ENCODE measurements at places on chromosomes 5 and 9.

DNA sequence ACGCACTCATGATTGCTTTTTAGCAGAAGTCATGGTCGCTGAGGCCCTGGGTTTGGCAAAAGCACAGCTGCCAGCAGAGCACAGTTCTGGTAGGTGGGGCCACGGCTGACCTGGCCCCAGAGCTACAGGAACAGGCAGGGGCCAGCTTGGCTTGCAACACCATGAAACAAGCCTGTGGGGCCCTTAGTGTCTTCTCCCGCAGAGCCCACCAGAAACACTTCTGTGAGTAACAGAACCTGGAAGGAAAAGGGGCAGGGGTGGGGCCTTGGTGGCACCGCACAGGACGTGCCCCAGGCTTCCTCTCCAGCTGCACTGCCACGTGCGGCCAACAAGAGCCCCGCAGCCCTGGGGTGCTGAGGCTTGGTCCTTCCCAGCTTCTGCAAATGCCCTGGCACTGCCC is 4.8 kb downstream of the ASB6 start:
- no peak for DNase-seq

- peak; percentile 61 for DNase-seq
Measured at GRCh38 chr9:133371261-133371711, 4.6 kb downstream of the SURF4 start.

- DNase-seq, result no peak
Measured at GRCh38 chr9:3028535-3028934, 184.6 kb upstream of the PUM3 start.

GRCh38 chr5:109373932-109374331 is 35.8 kb downstream of the PJA2 start:
- no peak for DNase-seq

DNA sequence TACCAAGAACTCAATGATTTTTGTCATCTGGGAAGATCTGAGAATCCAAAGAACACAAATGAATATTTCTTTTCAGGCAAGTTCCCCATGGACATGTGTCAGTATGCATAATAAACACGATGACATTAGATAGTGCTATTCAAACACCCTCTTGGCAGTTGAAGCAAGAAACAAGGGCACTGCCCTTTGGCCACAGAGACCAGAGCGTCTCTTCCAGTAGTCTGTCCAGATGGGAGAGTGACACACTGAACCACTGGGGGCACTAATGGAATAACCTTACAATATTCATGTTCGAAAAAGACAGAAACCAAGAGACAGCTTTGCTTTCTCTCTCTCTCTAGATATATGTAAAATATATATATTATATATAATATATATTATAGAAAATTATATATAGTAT is 301.9 kb downstream of the CTNND2 start:
- DNase-seq, result no peak

DNA sequence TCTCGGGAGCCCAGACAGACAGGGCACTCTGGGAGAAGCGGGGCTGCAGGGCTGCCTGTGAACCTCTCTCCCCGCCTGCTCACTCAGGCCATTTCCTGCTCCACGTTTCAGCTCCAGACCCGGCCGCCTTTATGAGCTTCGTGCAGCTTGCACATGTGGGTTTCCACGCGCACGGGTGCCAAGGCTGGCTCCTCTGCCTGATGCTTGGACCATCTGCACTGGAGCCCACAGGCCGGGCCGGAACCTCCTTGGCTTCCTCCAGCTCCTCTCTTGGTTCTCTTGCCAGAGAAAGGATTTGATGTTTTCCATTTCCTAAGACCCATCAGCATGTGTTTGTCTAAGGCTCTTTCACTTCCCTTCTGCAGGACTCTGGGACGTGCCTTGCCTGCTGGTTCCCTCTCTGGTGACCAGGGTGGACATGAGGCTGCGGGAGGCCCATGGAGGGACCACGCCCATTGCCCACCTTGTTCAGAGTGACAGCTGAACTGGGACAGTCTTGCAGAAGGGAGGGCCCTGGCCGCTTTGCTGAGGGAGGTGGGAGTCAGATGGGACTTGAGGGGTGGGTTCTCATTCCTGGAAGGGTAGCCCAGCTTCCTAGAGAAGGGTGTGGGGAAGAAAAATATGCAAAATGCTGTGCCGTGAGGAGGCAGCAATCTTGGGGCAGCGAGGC is 23.3 kb upstream of the COL5A1 start:
- DNase-seq, result no peak

DNA sequence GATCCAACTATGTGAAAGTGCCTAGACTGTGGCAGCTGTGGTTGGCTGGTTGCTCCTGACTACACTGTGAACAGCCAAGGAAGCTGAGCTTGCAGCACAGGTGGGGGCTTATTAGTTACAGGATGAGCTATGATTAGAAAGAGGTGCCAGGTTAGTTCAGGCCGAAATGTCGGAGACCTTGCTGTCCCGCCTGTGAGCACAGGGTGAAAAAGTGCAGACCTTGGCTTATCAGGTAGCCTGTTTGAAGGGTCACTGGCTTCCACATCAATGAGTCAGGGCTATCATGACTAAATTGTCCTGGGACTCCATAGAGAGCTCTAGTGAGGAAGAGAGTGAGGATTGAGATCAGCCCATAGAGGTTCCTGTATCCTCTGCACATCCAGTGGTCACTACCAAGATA is 114.3 kb upstream of the PLPPR1 start:
- no peak for DNase-seq
